ENCODE measurements at places on chromosomes 11 and 22.

- no peak for DNase-seq
Measured at GRCh38 chr22:23815541-23816155, 23.2 kb downstream of the DERL3 start.

DNA sequence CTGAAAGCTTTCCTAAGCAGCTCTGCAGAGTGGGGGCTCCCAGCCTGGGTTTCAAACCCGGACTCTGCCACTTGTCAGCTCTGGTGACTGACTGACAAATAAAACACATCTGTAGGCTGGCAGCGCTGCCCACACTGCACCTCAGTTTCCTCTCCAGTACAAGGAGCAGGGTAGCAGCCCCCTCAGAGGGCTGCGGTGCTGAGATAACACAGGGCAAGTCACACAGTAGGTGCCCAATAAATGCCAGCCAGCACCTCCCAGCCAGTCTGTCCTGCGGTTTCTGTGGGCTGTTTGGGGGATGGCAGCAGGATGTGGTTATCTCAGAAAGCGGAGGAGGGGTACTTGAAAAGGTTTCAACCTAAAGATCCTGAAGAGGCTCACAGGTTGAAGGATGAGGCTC, 1.5 kb downstream of the SYT12 start:
- DNase-seq, result peak; percentile 17

DNA sequence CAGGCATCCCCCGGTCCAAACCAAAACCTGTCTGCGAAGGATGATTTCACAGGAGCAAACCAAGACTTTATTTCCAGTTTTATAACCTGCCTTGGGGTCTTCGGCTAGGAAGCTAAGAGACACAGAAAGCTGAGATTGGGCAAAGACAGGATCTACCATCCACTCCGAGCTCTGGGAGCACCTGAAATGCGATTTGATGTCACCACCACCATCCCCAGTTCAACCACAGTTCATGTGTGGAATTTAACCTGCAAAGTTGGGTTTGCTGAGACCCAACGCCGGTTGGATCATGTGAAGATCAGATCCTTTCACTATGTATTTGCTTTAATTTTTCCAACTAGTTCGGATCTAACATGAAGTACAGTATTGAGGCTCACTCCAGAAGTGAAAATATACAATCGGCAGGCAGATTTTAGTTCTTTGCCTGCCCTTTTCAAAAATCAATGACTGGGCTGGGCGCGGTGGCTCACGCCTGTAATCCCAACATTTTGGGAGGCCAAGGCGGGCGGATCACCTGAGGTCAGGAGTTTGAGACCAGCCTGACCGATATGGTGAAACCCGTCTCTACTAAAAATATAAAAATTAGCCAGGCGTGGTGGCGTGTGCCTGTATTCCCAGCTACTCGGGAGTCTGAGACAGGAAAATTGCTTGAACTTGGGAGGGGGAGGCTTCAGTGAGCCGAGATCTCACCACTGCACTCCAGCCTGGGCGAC, 1.4 kb upstream of the C11orf24 start:
- DNase-seq, result no peak

GRCh38 chr11:96051820-96052219, 127.9 kb upstream of the MTMR2 start:
- DNase-seq, result no peak

DNA sequence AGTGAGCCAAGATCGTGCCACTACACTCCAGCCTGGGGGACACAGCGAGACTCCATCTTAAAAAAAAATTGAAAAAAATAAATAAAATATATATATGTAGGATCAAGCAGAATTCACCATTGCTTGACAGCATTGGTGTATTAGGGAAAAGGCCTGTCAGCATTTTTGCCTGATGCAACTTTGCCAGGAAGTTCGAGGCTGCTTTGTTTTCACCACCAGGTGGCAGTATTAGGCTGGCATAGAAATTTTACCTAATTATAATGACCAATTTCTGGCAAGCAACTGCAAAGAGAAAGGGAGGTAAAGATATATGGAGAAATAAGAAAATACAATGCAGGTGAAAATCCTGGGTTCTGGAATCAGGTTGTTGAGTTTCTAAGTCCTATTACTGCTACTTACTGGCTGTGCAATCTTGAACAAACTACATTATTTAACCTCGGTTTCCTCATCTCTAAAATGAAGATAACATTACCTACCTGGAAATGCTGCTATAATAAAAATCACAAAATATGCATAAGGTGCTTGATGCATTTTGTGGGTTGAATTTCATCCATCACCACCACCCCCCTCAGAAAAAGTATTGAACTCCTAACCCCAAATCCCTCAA, 24.7 kb downstream of the LAYN start:
- DNase-seq, result peak; percentile 45

GRCh38 chr11:26622181-26622580, 50.1 kb upstream of the MUC15 start:
- no peak for DNase-seq

- no peak for DNase-seq
Measured at GRCh38 chr22:30821863-30822215, 127.2 kb downstream of the OSBP2 start.

GRCh38 chr22:30649430-30650007, 13.9 kb downstream of the SLC35E4 start:
- peak; percentile 86 for DNase-seq

DNA sequence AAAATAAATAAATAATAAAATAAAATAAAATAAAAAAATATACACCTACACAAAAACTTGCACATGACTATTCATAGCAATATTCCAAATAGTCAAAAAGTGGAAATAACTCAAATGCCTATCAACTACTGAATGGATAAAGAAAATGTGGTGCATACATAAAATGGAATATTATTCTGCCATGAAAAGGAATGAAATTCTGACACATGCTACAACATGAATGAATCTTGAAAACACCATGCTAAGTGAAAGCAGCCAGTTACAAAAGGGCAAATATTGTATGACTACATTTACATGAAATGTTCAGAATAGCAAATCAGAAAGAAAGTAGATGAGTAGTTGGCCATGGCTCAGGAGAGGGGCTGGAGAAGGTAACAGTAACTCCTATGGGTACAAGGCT, 46.3 kb downstream of the MICAL3 start:
- no peak for DNase-seq

GRCh38 chr11:125382314-125382791, 113.7 kb downstream of the FEZ1 start:
- no peak for DNase-seq

DNA sequence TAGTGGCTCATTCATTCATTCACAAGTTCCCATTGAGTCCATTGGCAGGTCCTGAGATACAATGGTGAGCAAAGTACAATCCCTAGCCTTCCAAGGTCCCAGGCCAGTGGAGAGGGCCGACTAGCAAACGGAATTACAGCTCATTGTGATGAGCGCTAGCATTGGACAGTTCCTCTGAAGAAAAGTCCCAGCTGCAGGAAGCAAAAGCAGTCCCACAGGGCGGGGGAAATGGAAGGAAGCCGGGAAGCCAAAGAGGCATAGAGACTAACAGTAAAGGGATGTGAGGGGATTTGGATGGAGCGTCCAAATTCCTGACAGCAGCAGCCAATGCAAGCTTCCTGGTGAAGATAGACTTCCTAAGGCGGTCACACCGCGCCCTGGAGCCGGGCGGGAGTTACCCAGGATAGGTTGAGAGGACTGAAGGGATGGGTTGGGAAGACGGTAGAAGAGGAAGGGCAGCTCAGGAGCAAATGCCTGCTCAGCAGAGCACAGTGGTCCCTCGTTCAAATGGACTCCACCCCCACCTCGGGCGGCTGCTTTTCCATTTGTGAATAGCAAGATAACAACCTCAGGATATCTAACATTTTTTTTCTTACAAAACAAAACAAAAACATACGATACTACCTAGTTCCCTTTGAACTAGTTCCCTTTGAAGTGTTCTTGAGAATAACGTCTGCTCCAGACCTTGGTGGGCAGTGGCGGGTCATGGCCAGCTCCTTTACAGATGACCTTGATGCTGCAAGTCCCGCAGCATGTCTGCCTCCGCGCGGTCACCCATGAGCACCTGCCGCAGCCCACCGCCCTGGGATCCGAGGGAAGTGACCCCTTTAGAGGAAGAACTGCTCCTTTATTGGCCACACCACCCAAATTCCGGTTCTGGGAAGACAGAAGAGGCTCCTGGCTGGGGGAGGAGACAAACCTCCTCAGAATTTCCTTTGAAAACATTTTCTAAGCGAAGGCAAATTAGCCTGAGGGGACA, 132.9 kb downstream of the RASSF10 start:
- DNase-seq, result no peak

DNA sequence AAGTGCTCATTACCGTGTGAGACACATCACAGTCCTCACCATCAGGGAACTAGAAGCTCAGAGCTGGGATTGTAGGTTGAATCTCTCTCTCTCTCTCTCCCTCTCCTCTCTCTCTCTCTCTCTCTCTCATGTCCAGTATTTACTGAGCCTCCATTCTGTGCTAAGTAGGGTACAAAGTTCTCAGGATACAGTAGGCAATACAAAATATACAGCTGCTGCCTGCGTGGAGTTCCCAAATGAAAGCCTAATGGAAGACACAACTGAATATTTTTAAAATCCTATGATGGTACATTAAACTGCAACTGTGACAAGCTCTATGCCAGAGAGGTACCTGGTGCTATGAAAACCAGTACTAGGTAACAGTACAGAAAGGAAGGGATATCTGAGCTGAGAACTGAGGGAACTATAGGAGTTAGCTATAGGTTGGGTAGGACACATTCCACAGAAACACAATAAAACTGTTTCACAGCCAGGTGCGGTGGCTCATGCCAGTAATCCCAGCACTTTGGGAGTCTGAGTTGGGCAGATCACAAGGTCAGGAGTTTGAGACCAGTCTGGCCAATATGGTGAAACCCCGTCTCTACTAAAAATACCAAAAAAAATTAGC, 9.6 kb upstream of the PRG2 start:
- no peak for DNase-seq

DNA sequence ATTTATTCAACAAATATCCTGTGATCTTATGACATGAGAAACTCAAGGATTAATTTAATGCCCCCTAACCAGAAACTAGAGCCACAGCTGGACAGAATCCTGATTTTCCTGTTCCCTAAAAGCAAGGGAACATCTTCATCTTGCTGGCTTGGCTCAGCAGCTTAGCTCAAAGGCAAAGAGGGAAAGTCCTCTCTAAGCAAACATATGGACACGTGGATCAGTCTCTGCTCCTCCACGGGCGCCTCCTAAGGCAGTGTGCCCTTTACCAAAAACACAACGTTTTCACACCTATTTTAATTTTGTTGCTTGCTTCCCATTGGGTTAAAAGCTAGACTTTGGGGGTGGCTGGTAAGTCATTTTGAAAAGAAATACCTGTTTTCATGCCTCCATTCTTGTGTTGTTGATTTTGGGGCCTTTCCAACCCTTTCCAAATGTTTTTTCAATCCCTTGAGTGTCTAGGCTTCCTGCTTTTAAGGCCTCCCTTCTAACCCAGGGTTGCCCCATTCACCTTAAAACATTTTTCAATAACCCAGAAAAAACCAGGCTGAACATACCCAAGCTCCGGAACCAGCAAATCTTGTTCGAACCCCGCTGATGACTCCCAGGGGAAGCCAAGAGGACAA, 15.5 kb downstream of the SLC1A2 start:
- DNase-seq, result no peak

GRCh38 chr22:37848587-37849088, 581 bp upstream of the EIF3L start:
- no peak for DNase-seq

- DNase-seq, result no peak
Measured at GRCh38 chr11:3736816-3737215, 60.5 kb downstream of the NUP98 start.

DNA sequence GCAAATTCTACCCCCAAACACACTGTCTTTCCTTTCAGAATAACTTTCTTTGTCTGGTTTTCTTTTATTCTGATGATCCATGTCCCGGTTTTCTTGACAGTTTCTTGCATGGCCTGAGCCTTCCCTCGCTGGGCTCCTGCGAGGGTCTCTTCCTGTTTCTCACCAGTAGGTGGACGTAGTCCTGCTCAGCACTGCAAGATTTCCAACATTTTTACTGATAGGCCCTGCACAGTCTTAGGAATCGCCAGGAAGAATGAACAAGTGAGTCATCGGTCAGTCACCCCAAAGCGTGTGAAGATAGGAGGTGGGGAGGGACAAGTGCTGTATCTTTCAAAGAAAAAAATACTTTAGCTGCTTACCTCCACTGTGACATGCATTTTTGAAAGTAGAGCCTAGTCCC, 16.9 kb upstream of the KIRREL3 start:
- DNase-seq, result no peak

- DNase-seq, result no peak
Measured at GRCh38 chr22:34306361-34306760, 386.1 kb upstream of the LARGE1 start.

DNA sequence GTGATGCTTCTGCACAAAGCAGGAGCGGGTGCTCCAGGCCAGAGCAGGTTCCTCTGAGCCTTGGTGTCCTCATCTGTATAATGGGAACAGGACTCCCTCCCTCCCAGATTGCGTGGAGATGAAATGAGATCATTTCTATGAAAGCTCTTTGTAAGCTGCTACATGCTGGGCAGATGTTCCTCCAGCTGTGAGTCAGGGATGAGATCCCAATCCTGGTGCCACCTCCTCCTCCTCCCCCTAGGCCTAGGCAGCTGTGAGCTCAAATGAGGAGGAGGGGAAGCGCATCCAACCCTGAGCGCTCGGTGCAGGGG, 7.0 kb upstream of the CABP2 start:
- no peak for DNase-seq

- DNase-seq, result no peak
Measured at GRCh38 chr11:11334607-11335006, 18.4 kb downstream of the CSNK2A3 start.

- no peak for DNase-seq
Measured at GRCh38 chr11:134737563-134738510, 325.8 kb upstream of the B3GAT1 start.

GRCh38 chr22:25495285-25495684, 69.2 kb upstream of the GRK3 start:
- no peak for DNase-seq

GRCh38 chr11:15692739-15693138, 578.0 kb downstream of the INSC start:
- no peak for DNase-seq

DNA sequence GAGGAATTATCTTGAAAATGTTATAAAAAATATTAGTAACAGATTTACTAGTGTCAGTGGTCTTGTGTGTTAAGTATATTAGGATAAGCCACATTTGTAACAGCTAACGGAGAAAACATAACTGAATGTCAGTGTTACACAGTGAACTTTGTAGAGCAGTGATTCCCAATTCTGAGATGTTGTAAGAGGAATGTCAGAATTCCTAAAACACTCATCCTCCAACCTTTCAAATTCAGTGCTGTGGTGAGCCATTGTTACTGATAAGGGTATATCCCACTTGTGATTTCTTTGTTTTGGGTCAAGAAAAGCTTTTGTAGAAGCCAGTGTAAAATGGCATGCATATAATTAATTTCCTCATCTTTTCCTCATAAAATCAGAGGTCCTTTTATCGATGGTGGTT, 61.9 kb downstream of the ARHGEF12 start:
- DNase-seq, result no peak

DNA sequence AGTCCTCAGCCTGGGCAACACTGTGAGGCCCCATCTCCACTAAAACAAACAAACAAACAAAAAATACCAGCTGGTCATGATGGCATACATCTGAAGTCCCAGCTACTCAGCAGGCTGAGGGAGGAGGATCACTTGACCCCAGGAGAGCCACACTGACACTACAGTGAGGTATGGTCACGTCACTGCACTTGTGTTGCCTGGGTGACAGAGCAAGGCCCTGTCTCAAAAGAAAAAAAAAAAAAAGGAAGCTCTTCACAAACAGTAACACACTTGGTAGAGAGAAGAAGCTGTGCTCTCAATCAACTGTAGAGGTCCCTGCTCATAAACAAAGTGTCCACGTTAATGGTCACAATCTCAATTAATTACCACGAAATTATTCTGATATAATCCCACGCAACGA, 401.6 kb upstream of the CCDC90B start:
- DNase-seq, result no peak

- DNase-seq, result no peak
Measured at GRCh38 chr22:45548991-45549761, 46.5 kb downstream of the FBLN1 start.
